PC-9 (cell line): ENCODE measurements at places on chromosomes 6 and 20.

DNA sequence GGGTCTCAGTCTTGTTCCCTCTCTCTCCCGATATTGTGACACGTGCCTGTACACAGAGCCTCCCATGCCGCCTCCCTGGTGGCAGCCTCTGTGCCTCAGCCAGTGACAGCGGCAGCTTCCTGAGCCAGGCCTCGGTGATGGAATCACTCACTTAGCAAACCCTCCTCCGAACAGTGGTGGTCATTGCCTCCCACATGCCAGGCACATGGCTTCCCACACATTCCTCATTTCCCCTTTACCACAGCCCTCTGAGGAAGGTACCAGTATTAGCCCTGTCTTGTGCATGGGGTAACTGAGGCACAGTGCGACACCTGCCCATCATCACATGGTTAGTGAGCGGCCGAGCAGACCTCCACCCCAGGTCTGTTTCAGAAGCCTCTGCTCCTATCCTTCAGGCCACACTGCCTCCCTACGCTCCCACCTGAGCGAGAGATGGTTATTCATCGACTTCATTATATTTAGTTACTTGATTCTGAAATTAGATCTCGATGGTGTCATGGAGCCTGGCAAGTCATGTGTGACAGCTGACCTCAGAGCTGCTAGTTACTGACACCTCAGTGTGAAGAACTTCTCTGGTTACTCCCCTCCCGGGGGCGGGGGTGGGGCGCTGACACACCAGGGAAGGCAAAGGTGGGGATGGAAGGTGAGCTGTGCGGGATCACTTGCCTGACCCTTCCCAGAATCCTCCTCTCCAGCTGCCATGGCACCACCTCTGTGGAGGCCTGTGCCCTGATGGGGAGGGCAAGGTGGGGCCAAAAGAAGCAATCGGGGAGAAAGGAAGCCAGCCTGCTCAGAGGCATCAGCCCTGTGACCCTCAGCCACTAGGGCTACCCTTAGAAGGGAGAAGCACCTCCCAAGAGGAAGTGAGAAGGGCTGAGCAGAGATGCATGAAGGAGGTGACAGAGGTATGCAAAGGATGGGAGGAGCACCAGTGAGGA, 17.9 kb downstream of the MDGA1 start:
- H3K27me3 ChIP-seq = no peaks in the 10 kb centered on the region
- DNase-seq = no peak
- no peak overlapping the region for H3K4me3 ChIP-seq
- H3K27ac ChIP-seq = no peak overlapping the region
- no peaks in the 10 kb centered on the region for H3K36me3 ChIP-seq
- H3K4me1 ChIP-seq = no peaks in the 10 kb centered on the region

DNA sequence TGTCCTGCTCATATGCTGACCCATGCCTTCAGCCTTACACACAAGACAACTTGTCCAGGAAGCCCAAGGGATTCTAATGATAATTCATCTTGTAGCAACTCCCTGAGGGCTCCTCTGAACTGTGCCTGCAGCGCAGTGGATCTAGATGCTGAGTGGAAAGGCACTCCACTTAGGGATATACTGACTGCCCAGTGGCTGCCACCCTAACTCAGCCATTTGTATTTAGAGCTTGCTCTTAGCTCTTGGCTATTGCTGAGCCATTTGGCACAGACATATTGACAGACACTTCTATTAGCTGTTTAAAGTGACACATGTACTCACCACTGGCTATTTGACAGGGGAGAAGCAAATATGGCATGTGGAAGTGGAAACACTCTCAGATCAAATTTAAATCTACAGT, 278.3 kb upstream of the SGK1 start:
- H3K36me3 ChIP-seq = no peaks in the 10 kb centered on the region
- no peak for DNase-seq
- H3K4me1 ChIP-seq = no peaks in the 10 kb centered on the region
- no peak overlapping the region for H3K4me3 ChIP-seq

- no peak for DNase-seq
- H3K27me3 ChIP-seq = peaks cover 32% of the 10 kb centered on the region
- H3K27ac ChIP-seq = no peak overlapping the region
- no peaks in the 10 kb centered on the region for H3K4me1 ChIP-seq
Observed at GRCh38 chr20:49394264-49394663, 88.2 kb downstream of the KCNB1 start.

- H3K36me3 ChIP-seq = no peaks in the 10 kb centered on the region
- H3K4me3 ChIP-seq = no peak overlapping the region
- no peak overlapping the region for H3K27ac ChIP-seq
Observed at GRCh38 chr20:4848041-4848440, 126.3 kb downstream of the PRND start.

DNA sequence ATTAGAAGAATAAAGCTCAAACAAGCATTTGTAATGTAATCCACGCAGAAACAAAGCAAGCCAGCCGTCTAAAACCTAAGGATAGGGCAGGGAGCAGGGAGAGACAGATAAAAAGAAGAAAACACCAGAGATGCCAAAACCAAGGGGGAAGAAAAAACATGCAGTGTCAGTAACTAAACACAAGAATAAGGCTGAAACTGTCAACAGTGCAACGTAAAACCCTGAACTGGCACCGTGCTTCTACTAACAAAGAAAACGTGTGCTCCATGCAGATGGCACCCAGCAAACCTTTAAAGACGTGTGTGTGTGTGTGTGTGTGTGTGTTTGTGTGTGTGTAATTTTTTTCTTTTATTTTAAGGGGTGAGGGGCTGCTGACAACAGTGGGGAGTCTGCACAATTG, 88.4 kb upstream of the TAB2 start:
- no peak overlapping the region for H3K27ac ChIP-seq
- H3K4me1 ChIP-seq = peaks cover 28% of the 10 kb centered on the region
- H3K36me3 ChIP-seq = no peaks in the 10 kb centered on the region

DNA sequence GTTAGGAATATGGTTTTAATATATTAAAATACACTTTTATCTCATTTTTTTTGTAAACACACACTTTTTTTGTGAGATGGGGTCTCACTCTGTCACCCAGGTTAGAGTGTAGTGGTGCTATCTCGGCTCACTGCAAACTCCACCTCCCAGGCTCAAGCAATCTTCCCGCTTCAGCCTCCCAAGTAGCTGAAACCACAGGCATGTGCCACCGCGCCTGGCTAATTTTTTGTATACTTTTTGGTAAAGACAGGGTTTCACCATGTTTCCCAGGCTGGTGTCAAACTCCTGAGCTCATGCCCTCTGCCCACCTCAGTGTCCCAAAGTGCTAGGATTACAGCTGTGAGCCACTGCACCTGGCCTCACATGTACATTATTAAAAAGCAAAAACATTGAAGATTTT, 10.8 kb downstream of the IPCEF1 start:
- no peak for DNase-seq
- 0 out of 2 replicates have a peak, but pooled peaks cover 4% of the 10 kb centered on the region for H3K4me1 ChIP-seq
- H3K27ac ChIP-seq = no peak overlapping the region
- H3K4me3 ChIP-seq = no peak overlapping the region

- 0 out of 2 replicates have a peak, but pooled peaks cover 5% of the 10 kb centered on the region for H3K4me1 ChIP-seq
- H3K4me3 ChIP-seq = no peak overlapping the region
- DNase-seq = no peak
- no peaks in the 10 kb centered on the region for H3K36me3 ChIP-seq
Observed at GRCh38 chr6:35051396-35051795, 89.7 kb downstream of the TCP11 start.

- no peaks in the 10 kb centered on the region for H3K36me3 ChIP-seq
- no peaks in the 10 kb centered on the region for H3K4me1 ChIP-seq
- H3K27ac ChIP-seq = no peak overlapping the region
- no peaks in the 10 kb centered on the region for H3K27me3 ChIP-seq
- no peak overlapping the region for H3K4me3 ChIP-seq
Observed at GRCh38 chr6:151962246-151962846, 154.9 kb downstream of the ESR1 start.

DNA sequence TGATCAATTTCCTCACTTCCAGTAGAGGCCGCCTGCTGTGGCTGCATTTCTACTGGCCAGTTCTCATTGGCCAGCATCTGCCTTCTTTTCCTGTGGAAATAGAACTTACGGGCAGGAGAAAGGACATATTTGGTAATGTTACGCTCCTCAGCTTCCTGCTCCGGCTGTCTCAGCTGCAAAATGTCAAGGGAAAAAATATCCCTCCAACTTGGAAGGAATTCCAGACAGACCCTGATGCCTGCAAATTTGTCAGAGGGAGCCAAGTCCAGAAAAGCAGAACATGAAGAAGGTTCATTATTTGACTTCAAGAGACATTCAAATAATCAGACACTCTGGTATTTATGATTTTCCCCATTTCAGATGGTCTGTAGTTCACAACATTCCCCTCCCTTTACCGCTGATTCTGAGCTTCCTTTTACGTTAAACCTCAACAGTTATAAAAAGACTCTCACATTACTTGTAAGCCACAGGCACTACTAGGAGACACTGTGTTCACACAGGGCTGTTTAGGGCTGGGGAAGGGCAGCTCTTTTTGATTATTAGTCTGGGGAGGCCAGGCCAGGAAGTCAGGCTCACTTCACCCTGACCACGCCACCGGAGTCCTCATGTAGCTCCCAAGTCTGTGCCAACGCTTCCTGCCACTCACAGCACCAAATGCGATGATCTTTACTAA, 179.6 kb upstream of the CCN2 start:
- 0 out of 2 replicates have a peak, but pooled peaks cover 11% of the 10 kb centered on the region for H3K4me1 ChIP-seq
- H3K27me3 ChIP-seq = no peaks in the 10 kb centered on the region
- no peak overlapping the region for H3K27ac ChIP-seq
- no peak overlapping the region for H3K4me3 ChIP-seq

GRCh38 chr20:24254480-24254879, 214.9 kb upstream of the SYNDIG1 start:
- H3K36me3 ChIP-seq = no peaks in the 10 kb centered on the region
- no peak overlapping the region for H3K4me3 ChIP-seq
- no peaks in the 10 kb centered on the region for H3K27me3 ChIP-seq
- H3K27ac ChIP-seq = no peak overlapping the region
- no peak for DNase-seq

DNA sequence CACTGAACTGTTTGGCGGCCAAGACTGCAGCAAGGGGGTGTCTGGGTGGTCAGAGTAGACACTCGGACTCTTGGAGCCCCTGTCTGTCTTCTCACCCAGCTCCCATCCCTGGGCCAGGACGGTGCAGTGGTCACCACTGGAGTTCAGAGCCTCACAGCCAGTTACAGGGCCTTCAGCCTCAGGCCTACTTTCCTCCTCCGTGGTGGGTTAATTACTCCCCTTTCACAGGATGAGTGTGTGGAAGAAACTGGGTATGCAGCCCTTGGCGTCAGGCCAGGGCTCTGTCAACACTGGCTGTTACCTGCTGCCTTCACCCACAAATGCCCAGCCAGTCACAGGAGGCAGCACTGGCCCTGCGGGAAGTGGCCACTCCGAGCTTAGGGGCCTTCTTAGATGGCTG, 1.8 kb upstream of the YTHDF1 start:
- peaks cover 17% of the 10 kb centered on the region for H3K27me3 ChIP-seq
- H3K4me3 ChIP-seq = no peak overlapping the region
- H3K4me1 ChIP-seq = peaks cover 32% of the 10 kb centered on the region
- DNase-seq = no peak
- no peak overlapping the region for H3K27ac ChIP-seq

DNA sequence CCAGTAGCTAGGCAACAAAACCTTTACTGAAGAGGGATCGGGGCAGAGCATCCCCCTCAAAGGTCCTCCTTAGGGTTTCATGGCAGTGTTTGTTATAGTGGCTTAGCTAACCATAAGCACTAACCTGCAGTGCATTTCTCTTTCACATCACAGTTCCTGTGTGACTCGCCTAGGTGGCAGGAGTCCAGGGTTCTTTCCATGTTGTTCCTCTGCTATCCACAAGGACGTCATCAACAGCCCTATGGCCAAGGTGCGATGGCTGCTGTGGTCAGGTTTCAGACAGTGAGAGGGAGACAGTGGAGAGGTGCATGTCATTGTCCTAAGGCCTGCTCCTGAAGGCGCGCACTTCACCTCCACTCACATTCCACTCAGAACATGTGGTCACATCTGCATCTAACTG, 38.8 kb upstream of the FOXA2 start:
- H3K4me3 ChIP-seq = no peak overlapping the region
- no peaks in the 10 kb centered on the region for H3K36me3 ChIP-seq
- H3K4me1 ChIP-seq = peaks cover 12% of the 10 kb centered on the region; the same call in 1 of the 2 replicates
- H3K27ac ChIP-seq = no peak overlapping the region

- H3K36me3 ChIP-seq = no peaks in the 10 kb centered on the region
- H3K4me3 ChIP-seq = no peak overlapping the region
- no peak overlapping the region for H3K27ac ChIP-seq
- H3K4me1 ChIP-seq = no peaks in the 10 kb centered on the region
- peaks cover 21% of the 10 kb centered on the region for H3K27me3 ChIP-seq
Observed at GRCh38 chr6:163782436-163783003, 368.0 kb downstream of the QKI start.

DNA sequence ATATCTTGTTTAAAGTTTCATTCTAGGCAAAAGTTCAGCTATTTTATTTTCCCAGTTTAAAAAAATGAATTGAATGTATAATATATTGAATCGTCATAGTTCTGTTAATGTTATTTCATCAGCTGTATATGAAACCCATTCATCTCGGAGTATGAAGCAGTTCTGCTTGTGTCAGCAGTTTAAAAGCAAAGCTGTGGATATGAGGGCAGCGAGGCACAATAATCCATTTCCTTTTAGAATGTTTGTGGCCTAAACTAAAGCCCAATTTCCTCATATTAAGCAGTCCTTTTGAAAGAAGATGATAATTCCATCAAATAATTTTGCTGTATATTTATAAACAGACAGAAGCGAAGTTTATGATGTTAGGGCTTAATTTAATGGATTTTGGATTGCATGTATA, 300.1 kb downstream of the SAMD5 start:
- no peaks in the 10 kb centered on the region for H3K4me1 ChIP-seq
- H3K27ac ChIP-seq = no peak overlapping the region
- H3K27me3 ChIP-seq = no peaks in the 10 kb centered on the region
- H3K36me3 ChIP-seq = 0 out of 2 replicates have a peak, but pooled peaks cover 14% of the 10 kb centered on the region
- no peak overlapping the region for H3K4me3 ChIP-seq

GRCh38 chr6:25167961-25168360, 111.2 kb upstream of the CARMIL1 start:
- no peak for DNase-seq
- H3K36me3 ChIP-seq = no peaks in the 10 kb centered on the region
- no peak overlapping the region for H3K4me3 ChIP-seq
- H3K27me3 ChIP-seq = no peaks in the 10 kb centered on the region
- no peak overlapping the region for H3K27ac ChIP-seq

- peaks cover 11% of the 10 kb centered on the region for H3K36me3 ChIP-seq
- no peaks in the 10 kb centered on the region for H3K27me3 ChIP-seq
- no peaks in the 10 kb centered on the region for H3K4me1 ChIP-seq
- no peak overlapping the region for H3K27ac ChIP-seq
Observed at GRCh38 chr6:42068173-42068572, 17.8 kb downstream of the TAF8 start.

GRCh38 chr6:20633566-20634340, 99.5 kb downstream of the CDKAL1 start:
- no peak overlapping the region for H3K4me3 ChIP-seq
- H3K27ac ChIP-seq = no peak overlapping the region
- no peaks in the 10 kb centered on the region for H3K36me3 ChIP-seq
- H3K4me1 ChIP-seq = peaks cover 14% of the 10 kb centered on the region
- no peak for DNase-seq
- no peaks in the 10 kb centered on the region for H3K27me3 ChIP-seq

GRCh38 chr6:142290851-142291250, 11.0 kb upstream of the ADGRG6 start:
- no peak overlapping the region for H3K4me3 ChIP-seq
- no peak for DNase-seq
- no peaks in the 10 kb centered on the region for H3K4me1 ChIP-seq
- H3K27ac ChIP-seq = no peak overlapping the region
- H3K27me3 ChIP-seq = no peaks in the 10 kb centered on the region
